ENCODE measurements at places on chromosomes 4 and X.
A peak's percentile ranks its signal among the peaks of the same experiment; 100 is the strongest.

- no peak for DNase-seq
Measured at GRCh38 chr4:119039779-119040178, 95.9 kb upstream of the MYOZ2 start.

GRCh38 chr4:99863-100262, 24.4 kb upstream of the ZNF718 start:
- DNase-seq = no peak

DNA sequence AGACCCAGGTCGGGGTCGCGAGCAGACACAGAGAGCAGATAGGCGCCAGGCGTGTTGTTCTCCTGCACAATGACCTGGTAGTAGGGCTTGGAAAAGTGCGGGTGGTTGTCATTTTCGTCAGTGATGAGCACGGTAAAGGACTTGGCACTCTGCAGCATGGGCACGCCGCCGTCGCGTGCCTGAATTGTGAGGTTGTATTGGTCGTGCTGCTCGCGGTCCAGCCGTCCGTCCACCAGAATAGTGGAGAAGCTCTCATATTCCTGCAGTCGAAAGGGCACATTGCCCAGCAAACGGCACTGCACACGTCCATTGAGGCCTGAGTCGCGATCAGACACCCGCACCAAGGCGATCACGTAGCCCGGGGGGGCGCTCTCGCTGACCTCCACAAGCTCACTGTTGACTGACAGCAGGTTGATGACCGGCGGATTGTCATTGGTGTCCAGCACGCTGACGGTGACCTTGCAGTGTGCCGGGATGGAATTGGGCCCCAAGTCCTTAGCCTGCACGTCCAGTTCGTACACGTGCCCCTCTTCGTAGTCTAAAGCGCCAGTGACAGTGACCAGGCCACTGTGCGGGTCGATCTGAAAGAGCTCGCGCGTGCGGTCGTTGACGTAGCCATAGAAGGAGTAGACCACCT, 2.8 kb downstream of the PCDH19 start:
- no peak for DNase-seq

GRCh38 chrX:18174209-18174608, 46.5 kb downstream of the BEND2 start:
- no peak for DNase-seq

- peak; percentile 37 for DNase-seq
Measured at GRCh38 chrX:97682991-97683840, 799.5 kb downstream of the RPA4 start.

GRCh38 chrX:137166591-137166990, 132.8 kb upstream of the GPR101 start:
- DNase-seq = no peak

All from umbilical cord (tissue), 2 donors.